ENCODE measurements at places on chromosomes 5 and 9.

DNA sequence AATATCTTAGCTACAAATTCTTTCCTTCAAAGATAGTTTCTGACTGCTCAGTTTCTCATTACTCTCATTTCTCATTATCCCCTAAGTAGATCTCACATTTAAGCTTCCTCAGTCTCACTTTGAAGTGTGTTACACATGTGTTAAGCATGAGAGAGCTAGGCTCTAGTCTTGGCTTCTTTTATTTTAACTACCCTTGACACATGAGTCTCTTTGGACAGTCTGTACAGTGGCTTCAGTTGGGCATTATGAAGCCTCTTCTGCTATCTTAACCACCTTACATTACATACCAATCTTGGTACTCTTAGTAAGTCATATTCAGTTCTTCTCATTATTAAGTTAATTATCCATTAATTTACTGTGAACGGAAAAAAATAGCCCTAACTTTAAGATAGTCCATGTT lies 232.5 kb downstream of the FBXL17 start:
- DNase-seq: no peak

DNA sequence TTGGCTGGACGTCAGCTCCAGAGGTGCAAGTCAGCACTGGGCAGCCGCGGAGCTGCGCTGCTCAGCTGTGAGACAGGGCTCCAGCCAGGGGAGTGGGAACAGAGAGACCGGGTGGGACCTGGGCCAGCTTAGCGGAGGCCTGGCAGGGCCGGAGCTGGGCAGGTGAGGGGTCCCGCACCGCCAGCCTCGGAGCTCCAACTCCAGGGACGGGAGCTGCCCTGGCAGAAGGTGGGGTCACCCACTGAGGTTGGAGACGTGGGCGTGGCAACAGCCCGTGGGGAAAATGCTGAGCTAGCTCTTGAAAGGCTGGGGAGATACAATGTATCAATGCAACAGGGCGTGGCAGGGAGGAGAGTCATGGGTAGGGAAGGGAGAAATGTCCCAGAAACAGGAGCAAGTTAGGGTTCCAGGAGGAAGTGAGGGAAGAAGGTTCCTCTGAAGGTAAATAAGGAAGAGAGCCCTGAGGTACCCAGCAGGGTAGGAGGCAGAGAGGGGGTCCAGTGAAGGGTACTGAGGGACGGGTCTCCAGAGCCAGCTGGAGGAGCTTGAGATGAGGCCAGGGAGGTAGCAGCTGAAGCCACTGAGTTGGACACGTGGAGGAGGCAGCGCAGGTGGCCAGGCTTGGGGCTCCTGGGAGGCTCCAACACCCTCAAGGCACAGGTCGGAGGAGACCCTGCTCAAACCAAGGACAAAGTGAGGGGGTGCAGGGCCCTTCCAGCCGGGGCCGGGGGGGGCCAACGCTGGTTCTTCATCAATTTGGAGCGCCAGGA lies 736 bp upstream of the NKD2 start:
- DNase-seq: peak; percentile 10

GRCh38 chr9:37466037-37466709 lies 923 bp upstream of the ZBTB5 start:
- peak; percentile 92 for DNase-seq

- DNase-seq: no peak
Measured at GRCh38 chr9:8206720-8207119, 407.1 kb upstream of the DMAC1 start.

DNA sequence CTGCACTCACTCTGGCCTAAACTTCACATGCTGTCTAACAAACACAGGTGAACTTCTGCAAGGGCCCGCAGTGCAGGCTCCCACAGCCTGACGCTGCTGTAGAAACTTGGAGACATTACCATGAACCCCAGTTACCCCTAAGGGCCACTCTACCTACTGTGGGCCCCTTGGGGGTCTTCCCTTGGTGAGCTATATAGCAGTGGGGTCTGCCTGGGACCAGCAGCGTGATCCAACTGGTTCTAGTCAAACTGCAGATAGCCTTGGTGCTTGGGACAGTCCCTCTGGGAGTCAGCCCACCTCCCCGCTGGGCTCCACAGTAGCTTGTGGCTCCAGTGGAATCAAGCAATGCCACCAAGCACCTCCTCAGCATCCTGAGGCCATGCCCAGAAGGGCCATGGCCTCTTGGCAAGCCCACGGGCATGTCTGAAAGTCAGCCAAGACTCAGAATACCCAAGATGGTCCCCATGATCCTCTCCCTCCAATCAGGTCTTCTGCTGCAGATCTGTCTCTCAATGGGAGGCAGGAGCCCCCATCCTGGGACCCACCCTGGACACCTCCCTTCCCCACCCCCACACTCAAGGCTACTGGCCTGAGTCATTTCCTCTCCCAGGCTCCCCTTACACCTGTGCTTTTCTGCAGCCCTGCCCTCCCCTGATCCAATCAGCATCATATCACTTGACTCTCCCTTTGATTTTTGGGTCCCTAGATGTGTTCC lies 230.0 kb upstream of the IRX1 start:
- no peak for DNase-seq

DNA sequence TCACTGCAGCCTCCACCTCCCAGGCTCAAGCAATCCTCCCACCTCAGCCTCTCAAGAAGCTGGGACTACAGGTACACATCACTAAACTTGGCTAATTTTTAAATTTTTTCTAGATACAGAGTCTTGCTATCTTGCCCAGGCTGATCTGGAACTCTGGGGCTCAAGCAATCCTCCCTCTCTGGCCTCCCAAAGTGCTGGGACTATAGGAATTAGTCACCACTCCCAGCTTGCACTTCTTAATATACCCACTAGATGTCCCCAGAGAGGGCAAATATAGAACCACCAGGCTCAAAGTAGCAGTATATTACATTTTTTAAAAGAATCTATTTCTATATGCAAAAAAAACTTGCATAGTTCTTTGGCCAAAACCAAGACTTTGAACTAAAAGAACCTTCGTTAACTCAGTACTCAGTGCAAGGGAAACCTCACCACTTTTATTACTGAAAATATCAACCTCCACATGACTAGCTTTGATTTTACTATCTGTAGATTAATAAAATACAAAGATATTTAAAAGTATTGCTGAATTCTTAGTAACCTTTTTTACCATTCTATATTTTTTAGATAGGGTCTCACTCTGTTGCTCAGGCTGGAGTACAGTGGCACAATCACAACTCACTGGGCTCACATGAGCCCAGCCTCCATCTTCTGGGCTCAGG lies 25.8 kb upstream of the HSD17B3 start:
- peak; percentile 46 for DNase-seq

- no peak for DNase-seq
Measured at GRCh38 chr5:73186976-73187375, 14.0 kb downstream of the TMEM174 start.

GRCh38 chr5:15363601-15364000 lies 136.4 kb upstream of the FBXL7 start:
- DNase-seq: no peak

GRCh38 chr5:118996098-118996497 lies 7.8 kb upstream of the DTWD2 start:
- DNase-seq: no peak

DNA sequence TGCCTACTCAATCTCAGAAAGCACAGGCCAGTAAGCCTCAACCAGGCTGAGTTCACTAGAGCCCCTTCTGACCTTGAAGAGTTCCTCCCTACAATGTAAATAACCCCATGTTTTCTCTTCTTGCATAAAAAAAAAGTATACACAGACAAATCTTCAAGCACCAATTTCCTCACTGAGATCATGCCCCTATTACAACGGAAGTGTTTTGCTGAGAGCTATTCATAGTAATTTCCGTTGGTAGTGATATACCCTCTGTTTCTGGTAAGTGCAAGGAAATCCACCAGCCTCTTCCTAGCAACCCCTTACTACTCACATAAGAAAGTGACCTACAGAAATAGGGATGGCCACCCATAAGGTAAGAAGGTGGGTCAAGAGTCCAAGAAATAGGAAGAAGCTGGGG lies 76.4 kb upstream of the TARS1 start:
- DNase-seq: no peak

DNA sequence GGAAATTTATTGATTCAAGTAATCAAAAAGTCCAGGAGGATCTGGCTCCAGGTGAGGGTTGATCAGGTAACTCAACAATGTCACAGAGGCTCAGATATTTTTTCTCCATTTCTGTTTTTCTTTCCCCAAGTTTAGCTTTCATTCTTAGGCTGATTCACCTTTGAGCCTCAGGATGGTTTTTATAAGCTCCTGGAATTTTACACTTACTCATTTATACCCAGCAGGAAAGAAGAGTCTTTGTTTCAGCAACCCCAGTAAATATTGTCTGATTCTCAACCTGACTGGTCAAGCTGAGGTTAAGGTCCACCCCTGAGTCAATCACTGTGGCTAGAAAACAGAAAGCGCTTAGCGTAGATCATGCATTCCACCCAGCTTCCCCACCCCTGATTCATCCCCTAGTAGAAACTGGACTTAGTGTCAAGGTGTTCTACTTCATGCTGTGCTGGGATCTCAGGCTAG lies 500.6 kb downstream of the KIF4B start:
- no peak for DNase-seq

GRCh38 chr5:141349917-141350619 lies at the start of gene PCDHGB1:
PCDHGB1 (plus strand) TSS chr5:141350099; CDS start chr5:141350261, 162 bp downstream.
- peak; percentile 72 for DNase-seq

- no peak for DNase-seq
Measured at GRCh38 chr5:151931260-151931659, 6.6 kb upstream of the GLRA1 start.

DNA sequence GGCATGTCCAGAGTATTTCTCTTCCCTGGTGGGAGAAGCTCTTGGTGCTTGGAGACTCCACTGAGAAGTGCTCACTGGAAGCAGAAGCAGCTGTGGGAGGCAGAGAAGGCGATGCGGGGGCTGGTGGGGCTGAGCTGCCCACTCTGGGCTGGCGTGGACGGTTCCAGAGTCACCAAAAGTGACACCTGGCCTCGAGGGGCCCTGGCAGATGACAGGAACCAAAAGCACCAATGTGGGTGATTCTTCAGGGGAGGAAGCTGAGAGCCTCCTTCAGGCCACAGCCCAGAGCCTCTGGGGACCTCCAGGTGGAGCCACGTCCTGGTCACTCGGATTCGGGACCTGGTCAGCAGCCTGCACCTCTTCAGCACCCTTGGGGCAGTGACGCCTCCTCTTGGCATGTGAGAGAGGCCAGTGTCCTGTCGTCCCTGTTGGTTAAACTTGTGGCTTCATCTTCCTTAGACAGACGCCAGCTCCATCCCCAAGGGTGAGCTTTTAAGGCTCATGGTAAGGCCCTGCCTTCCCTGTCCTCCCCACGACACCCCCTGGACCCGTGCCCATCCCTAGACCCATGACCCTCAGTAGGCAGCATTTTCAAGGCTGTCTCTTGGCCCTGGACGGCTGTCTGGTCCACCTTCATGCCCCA lies 78.7 kb upstream of the IRX4 start:
- DNase-seq: no peak

- no peak for DNase-seq
Measured at GRCh38 chr5:124132843-124133242, 613.6 kb downstream of the ZNF608 start.

DNA sequence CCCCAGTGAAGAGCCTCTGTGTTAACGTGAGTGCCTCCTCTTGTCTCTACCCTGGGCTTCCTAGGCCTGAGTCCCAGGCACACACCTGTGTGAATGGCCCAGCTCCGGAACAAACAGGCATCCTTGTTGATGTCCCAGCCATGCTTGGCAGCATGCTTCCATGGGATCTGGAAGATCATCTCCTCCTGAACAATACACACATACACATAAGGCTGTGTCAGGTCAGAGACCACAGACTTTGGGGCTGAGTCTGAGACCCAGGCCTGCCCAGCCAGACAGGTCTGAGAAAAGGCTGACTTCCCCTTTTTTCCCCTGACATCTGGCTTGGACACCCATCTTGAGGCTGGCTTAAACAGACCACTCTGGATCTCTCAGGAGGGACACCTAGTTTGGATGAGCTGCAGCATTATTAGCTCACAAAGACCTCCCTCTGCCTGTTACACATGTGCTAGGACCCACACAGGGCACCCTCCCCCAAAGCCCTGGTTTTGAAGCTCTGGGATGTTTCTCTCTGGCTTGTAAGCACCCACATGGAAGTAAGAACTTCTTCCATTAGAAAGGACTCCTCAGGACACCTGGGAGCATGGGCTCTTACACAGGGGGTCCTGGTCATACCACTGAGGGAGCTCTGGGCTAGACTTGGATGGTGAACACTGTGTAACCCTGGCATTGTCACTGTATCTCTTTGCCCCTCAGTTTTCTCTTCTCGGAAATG lies 2.6 kb downstream of the IRF1 start:
- DNase-seq: no peak

GRCh38 chr5:149778303-149779123 lies 48.4 kb downstream of the PPARGC1B start:
- DNase-seq: no peak

- no peak for DNase-seq
Measured at GRCh38 chr5:148746826-148747535, 79.4 kb upstream of the ADRB2 start.

Data from WERI-Rb-1 (cell line).